HCT116 (cell line): ENCODE measurements at places on chromosomes 13 and 19. TPM values are rescaled to one million over a fixed set of nuclear protein-coding genes. Genes with fewer than 3 reads are reported as not detected.

ZNF667 gene
- total RNA-seq: not detected

IGFL4 gene
- total RNA-seq: not detected

ATP5F1D gene
- 428 TPM for total RNA-seq

CD209 gene
- total RNA-seq: not detected

RFPL4A gene
- not detected for total RNA-seq

VSIG10L gene
- 4.6 TPM for total RNA-seq

ZMYM2 gene
- total RNA-seq: 53.0 TPM
